Right lobe of liver (tissue), 6 donors: ENCODE measurements at places on chromosomes 13 and 19. TPM values are rescaled to one million over a fixed set of nuclear protein-coding genes. Genes with fewer than 3 reads are reported as not detected.

Gene LRRC63
- not detected for total RNA-seq

Gene KIR2DL4
- not detected for total RNA-seq

DNA sequence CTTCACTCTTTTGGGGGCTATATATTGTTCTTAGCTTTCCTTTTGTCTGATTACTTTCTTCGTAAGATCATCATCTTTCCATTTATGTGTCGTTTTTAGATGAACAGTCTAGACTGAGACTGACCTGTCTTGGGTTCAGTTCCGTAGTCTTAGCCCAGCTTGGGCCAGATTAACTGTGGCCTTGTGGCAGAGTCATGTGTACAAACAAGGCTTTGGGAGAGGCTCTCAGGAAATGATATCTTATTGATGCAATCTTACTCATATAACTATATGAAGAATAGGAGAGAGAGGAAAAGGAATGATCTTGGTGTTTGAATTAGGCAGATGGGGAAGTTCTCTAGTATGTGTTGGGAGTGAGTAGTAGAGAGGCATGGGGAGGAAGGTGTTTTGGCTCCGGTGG lies 6.8 kb upstream of the ERCC5 start:
- peaks cover 7% of the 10 kb centered on the region for H3K36me3 ChIP-seq
- H3K27me3 ChIP-seq = no peaks in the 10 kb centered on the region
- H3K4me1 ChIP-seq = peaks cover 3% of the 10 kb centered on the region
- no peak overlapping the region for H3K27ac ChIP-seq
- H3K4me3 ChIP-seq = no peak overlapping the region
- no peak for DNase-seq

DNA sequence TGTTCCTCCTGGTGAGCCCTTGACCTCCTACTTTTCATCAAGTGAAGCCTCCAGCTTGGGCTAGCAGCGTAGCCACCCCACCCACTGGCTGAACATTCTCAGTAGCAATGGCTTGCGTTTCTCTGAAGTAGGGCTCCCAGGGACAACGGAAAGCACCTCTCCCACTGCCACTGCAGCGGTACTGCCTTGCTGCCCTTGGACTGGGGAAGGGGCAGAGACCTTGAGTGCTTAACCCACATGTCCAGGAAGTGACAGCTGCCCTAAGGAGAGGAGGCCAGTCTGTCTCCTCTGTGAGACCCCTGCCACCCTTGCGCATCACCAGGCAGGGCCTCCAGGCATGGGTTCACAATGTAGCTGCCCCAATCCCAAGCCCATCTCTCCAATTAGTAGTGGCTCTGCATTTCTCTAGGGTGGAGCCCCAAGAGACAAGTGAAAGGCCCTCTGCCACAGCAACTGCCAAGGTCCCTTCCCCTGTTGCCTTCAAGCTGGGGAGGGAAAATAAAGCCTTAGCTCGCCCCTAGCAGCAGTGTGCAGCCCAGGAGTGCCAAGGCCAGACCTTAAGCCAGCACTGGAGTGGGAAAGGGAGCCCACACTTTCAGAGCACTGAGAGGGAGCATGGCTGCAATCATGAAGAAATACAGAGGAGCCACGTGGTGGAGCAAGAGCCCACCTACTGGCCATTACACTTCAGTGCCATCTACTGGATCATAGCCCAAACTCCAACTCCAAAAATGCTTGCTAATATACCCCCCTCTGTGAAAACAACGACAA lies 175.9 kb upstream of the TRPC4 start:
- no peaks in the 10 kb centered on the region for H3K36me3 ChIP-seq
- H3K4me3 ChIP-seq = no peak overlapping the region
- no peak overlapping the region for H3K27ac ChIP-seq
- no peaks in the 10 kb centered on the region for H3K27me3 ChIP-seq
- no peak for DNase-seq

GRCh38 chr13:71015021-71015420 lies 852.0 kb downstream of the DACH1 start:
- no peaks in the 10 kb centered on the region for H3K36me3 ChIP-seq
- no peak for DNase-seq
- H3K4me3 ChIP-seq = no peak overlapping the region
- no peaks in the 10 kb centered on the region for H3K27me3 ChIP-seq
- H3K27ac ChIP-seq = no peak overlapping the region
- no peaks in the 10 kb centered on the region for H3K4me1 ChIP-seq

Gene LILRB4
- total RNA-seq = 2.8 TPM

GRCh38 chr19:5293612-5294378 lies 46.8 kb downstream of the PTPRS start:
- H3K36me3 ChIP-seq = no peaks in the 10 kb centered on the region
- no peak overlapping the region for H3K27ac ChIP-seq
- H3K4me1 ChIP-seq = no peaks in the 10 kb centered on the region
- H3K27me3 ChIP-seq = no peaks in the 10 kb centered on the region

Gene COMMD6
- 62.0 TPM for total RNA-seq

Gene ZNF578
- not detected for total RNA-seq

DNA sequence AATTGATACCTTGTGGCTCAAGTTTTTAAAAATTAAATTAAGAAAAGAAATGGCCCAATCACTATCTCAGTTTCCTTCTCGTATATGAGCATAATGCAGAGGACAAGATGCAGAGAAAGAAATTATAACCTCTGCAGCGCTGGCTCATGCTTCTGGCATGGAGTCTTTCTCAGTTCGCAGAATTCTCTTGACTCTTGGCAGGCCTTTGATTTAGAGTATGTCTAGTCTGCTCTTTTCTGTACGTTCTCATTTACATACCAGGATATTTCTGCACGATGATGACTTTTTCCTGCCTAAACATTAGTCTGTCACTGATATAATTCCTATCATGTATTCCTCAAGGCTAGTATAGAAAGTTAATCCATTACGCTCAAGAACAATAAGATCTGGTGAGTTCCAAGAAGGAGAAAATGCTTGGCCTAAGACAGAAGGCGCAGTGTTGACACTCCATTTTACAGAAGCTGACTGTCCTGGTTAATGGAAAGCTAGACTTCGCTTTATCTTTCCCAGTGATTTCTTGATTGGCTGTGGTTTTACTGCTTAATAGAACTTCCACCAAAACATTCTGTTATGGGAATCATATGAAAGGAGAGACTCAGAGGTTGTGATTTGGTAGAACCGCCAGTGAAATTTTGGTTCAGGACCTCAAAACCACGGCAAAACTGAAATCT lies 1.7 kb upstream of the SMAD9 start:
- H3K4me3 ChIP-seq = no peak overlapping the region
- DNase-seq = no peak
- no peak overlapping the region for H3K27ac ChIP-seq
- no peaks in the 10 kb centered on the region for H3K4me1 ChIP-seq
- H3K36me3 ChIP-seq = no peaks in the 10 kb centered on the region

- no peaks in the 10 kb centered on the region for H3K4me1 ChIP-seq
- H3K36me3 ChIP-seq = no peaks in the 10 kb centered on the region
- no peaks in the 10 kb centered on the region for H3K27me3 ChIP-seq
- H3K27ac ChIP-seq = no peak overlapping the region
- no peak for DNase-seq
- no peak overlapping the region for H3K4me3 ChIP-seq
Observed at GRCh38 chr19:524062-524674, 7.4 kb upstream of the CDC34 start.

GRCh38 chr19:38143847-38144246 lies 80.2 kb downstream of the DPF1 start:
- H3K36me3 ChIP-seq = no peaks in the 10 kb centered on the region
- no peak for DNase-seq
- no peaks in the 10 kb centered on the region for H3K4me1 ChIP-seq

GRCh38 chr13:46235286-46235685 lies 23.6 kb downstream of the LRRC63 start:
- no peak overlapping the region for H3K27ac ChIP-seq
- no peak for DNase-seq
- no peak overlapping the region for H3K4me3 ChIP-seq
- no peaks in the 10 kb centered on the region for H3K36me3 ChIP-seq
- H3K4me1 ChIP-seq = no peaks in the 10 kb centered on the region

DNA sequence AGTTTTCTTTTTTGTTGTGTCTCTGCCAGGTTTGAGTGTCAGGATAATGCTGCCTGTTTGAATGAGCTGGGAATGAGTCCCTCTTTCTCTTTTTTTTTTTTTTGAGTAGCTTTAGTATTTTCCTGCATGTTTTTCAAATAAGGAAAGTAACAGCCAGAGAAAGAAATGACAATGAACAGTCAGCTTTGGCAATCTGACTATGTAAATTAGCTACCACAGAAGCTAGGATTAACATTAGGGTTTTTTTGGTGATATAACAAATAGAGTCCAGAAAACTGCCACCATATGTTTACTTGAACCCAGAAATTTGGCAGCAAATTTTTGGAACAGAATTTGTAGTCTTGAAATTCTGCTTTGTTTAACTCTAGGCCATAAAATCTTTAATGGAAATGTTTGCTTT lies 50.5 kb downstream of the SGCG start:
- H3K36me3 ChIP-seq = no peaks in the 10 kb centered on the region
- H3K4me1 ChIP-seq = no peaks in the 10 kb centered on the region
- H3K27ac ChIP-seq = no peak overlapping the region
- no peak for DNase-seq
- no peaks in the 10 kb centered on the region for H3K27me3 ChIP-seq
- no peak overlapping the region for H3K4me3 ChIP-seq

Gene GFY
- not detected for total RNA-seq

Gene CYP2A7
- 250 TPM for total RNA-seq

GRCh38 chr13:99132295-99132835 lies 68.3 kb upstream of the UBAC2 start:
- no peak overlapping the region for H3K27ac ChIP-seq
- H3K4me1 ChIP-seq = no peaks in the 10 kb centered on the region

- H3K27me3 ChIP-seq = no peaks in the 10 kb centered on the region
- no peak for DNase-seq
- H3K4me1 ChIP-seq = no peaks in the 10 kb centered on the region
- no peak overlapping the region for H3K4me3 ChIP-seq
- no peak overlapping the region for H3K27ac ChIP-seq
Observed at GRCh38 chr13:53254500-53254899, 225.9 kb downstream of the OLFM4 start.

Gene SIAH3
- not detected for total RNA-seq

Gene KLK3
- total RNA-seq = not detected

DNA sequence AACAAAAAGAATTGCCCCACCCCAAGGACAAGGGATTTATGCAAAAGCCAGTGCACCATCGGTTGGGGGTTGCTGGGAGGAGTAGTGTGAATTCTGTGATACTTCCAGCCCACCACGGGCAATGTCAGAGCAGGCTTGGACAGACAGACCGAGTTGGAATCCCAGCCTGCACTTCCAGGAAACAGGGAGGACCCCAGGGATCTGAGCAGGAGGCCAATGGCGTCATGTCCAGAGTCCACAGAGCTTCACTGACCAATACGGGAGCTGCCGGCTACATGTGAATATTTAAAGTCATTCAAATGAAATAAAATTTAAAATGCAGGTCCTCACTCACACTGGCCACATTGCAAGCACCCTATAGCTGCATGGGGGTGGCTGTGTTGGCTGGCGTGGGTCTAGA lies 10.9 kb downstream of the ZNRF4 start:
- H3K27me3 ChIP-seq = no peaks in the 10 kb centered on the region
- no peaks in the 10 kb centered on the region for H3K4me1 ChIP-seq
- no peak overlapping the region for H3K27ac ChIP-seq
- H3K36me3 ChIP-seq = no peaks in the 10 kb centered on the region
- no peak for DNase-seq

DNA sequence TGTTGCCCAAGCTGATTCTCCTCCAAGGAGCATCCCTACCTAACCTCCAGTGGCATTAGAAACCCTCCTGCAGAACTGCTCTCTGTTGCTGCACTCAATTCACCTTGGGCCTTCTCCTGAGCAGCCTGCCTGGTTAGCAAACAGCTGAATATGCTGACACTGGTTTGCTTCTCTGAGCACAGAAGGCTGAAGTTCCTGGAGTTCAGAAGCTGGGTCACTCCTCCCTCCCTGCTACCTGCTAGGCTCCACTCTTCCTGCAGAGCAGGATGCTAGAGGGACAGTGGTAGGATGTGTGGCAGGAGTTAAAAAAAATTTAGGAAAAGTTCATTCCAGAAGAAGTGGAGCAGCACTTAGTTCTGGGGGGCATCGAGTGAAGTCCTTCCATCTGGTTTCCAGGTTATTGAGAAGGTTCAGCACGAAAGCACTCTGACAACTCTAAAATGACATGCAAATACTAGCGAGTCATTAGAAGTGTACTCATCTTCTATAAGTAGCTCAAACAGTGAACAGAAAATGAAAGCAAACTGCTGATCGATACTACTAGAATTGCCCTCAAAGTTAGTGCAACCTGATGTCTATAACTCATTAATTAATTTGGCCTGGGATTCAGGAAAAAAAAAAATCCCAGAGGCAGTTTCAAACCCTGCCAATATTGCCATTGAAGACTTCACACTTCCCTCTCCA lies 293.7 kb downstream of the POU4F1 start:
- no peak overlapping the region for H3K4me3 ChIP-seq
- H3K27me3 ChIP-seq = no peaks in the 10 kb centered on the region
- no peaks in the 10 kb centered on the region for H3K36me3 ChIP-seq
- H3K4me1 ChIP-seq = no peaks in the 10 kb centered on the region

DNA sequence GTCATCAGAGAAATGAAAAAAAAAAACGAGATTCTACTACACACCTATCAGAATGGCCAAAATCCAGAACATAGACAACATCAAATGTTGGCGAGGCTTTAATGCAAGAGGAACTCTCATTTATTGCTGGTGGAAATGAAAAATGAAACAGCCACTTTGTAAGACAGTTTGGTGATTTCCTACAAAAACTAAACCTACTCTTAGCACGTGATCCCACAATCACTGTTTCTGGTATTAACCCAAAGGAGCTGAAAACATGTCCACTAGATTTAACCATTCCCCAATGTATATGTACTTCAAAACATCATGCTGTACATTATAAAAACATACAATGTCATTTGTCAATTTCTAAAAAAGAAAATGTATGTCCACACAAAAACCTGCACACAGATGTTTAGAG lies 13.0 kb downstream of the MYCBP2 start:
- no peaks in the 10 kb centered on the region for H3K4me1 ChIP-seq
- H3K36me3 ChIP-seq = no peaks in the 10 kb centered on the region
- no peak overlapping the region for H3K27ac ChIP-seq
- DNase-seq = no peak
- H3K4me3 ChIP-seq = no peak overlapping the region

DNA sequence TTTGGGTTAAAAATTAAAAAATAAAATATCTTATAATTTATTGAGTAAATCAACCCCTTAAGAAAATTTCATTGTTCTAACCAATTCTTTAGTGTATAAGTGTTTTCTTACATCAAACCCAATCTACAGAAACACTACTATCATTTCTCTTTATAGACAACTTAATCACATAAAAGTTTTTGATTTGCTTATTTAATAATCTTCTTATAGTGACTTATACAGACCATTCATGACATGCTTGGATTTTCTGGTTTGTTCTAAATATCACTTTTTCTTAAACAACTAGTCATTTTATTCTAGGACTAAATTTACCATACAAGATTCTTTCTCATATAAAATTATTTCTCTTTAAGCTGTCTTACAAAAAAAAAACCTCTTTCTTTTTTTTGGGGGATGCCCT lies 27.3 kb upstream of the ZSCAN5A start:
- no peaks in the 10 kb centered on the region for H3K4me1 ChIP-seq
- H3K4me3 ChIP-seq = no peak overlapping the region
- H3K36me3 ChIP-seq = no peaks in the 10 kb centered on the region
- DNase-seq = no peak
- no peak overlapping the region for H3K27ac ChIP-seq

Gene ZNF728
- total RNA-seq = 0.24 TPM
